ENCODE measurements at places on chromosomes 5 and 9.

GRCh38 chr5:159451197-159452052, 121.1 kb upstream of the IL12B start:
- no peak for DNase-seq

DNA sequence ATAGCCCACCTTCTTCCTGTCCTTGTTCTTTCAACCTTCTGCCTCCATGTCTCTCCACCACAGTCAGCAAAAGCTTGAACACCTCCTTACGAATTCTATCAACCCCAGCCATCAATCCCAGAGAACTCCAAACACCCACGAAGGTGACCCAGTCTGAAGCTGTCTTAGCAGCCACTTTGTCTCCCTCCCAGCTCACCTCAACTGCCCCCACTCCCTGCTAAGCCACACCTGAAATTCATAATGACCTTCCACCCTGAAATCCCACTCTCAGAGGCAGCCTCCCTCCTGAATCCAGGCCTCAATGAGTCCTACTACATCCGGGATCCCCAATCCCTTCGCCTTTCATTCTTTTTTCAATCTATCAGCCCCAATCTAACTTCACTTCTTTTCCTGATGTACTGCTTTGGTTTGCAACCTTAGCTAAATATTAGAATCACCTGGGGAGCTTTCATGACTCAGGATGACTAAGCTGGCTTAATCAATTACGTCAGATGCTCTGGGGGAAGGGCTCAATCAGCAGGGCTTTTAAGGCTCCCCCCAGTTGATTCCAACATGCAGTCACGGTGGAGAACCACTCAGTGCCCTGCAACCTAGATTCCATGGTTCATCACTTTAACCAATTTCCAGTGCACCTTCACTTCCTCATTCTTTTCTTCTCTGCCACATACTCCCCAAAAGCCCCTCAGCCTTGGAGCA, 32.2 kb downstream of the BHMT start:
- DNase-seq, result no peak

- DNase-seq, result no peak
These were observed 60.7 kb downstream of the COL27A1 start for GRCh38 chr9:114216081-114216480.

DNA sequence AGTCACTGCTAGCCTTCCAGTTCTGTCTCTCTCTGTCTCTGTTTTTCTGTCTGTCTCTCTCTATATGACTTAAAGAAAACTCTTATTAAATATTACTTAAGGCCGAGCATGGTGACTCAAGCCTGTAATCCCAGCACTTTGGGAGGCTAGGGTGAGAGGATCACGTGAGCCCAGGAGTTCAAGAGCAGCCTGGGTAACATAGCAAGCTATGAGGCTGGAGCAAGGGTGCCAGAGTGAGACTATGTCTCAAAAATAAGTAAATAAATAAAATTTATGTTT, 1.7 kb upstream of the GBGT1 start:
- DNase-seq, result no peak

DNA sequence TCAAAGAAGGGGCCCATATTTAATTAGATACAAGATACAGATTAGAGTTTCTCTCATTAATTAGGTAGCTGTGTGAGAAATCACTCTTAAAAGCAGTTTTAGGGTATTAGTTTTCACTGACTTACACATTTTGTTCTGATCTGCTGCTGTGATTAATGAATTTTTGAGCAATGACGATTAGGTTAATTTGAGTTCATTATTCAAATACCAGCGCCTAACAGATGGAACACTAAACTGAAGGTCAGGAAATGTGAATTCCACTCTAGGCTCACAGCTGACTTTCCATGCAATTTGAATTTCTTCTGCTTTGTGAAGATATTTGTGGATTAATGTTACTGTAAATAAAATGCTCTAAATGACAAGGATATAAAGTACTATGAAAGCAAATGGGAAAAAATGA, 380.6 kb downstream of the ADGRV1 start:
- DNase-seq, result no peak

- no peak for DNase-seq
These were observed 51.9 kb downstream of the LMX1B start for GRCh38 chr9:126665644-126666035.

DNA sequence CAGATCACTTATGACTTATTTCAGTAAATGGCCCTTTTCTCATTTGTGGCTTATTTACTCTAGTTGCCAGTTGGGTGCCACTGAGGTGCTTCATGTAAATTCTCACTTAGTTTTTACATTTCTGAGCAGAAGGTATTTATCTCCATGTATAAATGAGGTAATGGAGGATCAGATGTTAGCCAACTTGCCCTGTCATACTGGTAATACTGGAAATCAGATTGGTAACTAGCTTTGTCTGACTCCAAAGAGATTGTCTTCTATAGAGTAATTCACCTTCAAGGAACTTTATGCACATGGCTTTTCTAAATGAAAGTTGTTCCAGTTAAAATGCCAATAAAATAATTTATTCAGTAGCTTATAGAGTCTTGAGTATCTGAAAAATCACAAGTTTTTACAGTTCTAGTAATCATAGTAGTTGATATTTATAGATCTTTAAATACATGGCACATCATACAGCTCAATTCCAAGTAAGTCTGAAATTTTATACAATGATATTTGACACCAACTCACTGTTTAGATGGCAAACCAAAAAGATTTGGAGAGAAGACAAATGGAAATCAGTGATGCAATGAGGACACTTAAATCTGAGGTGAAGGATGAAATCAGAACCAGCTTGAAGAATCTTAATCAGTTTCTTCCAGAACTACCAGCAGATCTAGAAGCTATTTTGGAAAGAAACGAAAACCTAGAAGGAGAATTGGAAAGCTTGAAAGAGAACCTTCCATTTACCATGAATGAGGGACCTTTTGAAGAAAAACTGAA, 28.8 kb downstream of the RAB14 start:
- no peak for DNase-seq

- DNase-seq, result no peak
These were observed 26.1 kb upstream of the LARP1 start for GRCh38 chr5:154728939-154729588.

DNA sequence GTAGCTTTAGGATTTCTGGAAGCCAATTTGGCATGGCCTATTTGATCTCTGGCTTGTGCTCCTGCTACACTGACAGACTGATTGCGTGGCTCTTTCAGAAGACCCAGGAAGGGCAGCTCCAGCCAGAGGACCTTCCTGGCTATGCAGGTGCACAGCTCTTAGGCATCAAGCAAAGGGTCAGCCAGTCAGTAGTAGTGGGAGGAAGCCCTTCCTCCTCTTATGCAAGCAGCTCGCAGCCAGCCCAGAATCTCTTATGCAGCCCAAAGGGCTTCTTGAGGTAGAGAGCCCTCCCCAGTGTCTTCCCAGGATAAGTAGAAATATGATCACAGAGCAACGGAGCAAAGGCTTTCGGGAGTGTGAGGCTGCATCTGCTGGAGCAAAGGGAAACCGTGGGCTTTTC, 43.2 kb downstream of the SLC36A1 start:
- DNase-seq, result no peak

- no peak for DNase-seq
These were observed 227.0 kb downstream of the ZNF608 start for GRCh38 chr5:124519396-124519795.

DNA sequence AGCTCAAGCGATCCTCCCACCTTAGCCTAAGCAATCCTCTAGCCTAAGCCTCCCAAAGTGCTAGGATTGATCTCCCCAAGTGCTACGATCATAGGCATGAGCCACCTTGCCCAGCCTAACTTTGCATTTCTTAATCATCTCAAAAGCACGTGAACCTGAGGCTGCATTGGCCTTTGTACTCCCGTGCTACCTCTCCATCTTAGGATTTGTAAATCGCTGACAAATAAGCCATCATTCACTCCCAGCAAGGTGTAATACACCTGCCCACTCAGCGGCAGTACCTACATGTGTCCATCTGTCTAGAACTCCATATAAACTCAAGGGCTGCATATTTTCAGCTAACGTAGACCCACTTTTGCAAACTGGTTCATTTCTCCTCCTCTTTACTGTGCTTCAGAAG, 2.8 kb downstream of the ANKH start:
- DNase-seq, result no peak

DNA sequence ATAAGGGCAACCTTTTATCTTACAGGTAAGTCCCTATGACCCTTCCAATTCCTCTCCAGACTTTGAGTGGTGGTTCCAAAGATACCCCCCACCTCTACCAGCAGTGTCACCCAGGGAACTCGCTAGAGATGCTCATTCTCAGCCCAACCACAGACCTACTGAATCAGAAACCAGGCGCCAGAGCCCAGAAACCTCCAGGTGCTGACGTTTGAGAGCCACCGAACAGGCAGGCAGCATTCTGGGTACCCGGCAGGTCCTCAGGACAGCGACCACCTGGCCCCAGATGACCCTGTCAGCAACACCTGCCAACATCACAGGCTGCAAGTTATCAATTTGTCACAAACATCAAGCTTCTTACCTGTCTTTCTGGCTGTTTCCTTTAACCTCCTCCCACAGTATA, 19.5 kb downstream of the RAPGEF1 start:
- no peak for DNase-seq

DNA sequence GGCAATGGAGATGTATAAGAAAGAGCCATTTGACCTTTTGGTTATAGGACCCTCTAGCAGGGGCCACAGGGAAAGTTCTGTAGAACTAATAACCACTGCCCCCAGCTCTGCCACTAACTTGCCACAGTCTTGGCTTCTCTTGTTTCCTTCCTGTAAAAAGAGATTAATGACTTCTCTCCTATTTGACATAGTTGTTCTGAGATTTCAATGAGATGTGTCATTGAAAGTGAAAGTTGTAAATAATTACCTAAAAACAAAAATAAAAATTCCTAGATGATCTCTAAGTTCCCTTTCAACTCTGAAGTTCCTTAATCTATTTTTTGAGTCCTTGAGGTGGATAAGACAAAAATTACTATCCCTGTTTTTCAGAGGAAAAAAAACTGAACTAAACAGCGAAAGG, 1.4 kb upstream of the KIF12 start:
- no peak for DNase-seq

DNA sequence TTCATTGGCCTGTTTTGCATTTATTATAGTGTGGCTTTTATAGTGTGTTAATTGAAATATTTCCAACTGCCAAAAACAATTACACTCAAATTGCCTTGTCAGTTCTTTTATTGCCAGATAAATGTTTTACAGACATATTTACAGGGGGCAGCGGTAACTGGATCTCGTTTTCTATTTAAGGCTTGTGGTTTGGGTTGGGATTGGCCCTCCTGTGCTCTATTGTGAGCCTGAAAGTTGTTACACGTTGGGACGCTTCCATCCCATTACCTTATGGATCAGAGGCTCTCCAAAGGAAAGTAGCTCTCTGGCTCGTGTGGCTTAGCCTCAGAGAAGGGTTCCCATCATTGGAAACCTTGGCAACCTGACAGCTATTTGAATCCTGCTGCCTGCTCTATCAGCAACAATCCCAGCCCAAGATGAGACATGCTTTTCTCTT, 20.8 kb downstream of the DNAI1 start:
- no peak for DNase-seq

- DNase-seq, result no peak
These were observed 9.4 kb downstream of the SURF4 start for GRCh38 chr9:133366435-133366834.

DNA sequence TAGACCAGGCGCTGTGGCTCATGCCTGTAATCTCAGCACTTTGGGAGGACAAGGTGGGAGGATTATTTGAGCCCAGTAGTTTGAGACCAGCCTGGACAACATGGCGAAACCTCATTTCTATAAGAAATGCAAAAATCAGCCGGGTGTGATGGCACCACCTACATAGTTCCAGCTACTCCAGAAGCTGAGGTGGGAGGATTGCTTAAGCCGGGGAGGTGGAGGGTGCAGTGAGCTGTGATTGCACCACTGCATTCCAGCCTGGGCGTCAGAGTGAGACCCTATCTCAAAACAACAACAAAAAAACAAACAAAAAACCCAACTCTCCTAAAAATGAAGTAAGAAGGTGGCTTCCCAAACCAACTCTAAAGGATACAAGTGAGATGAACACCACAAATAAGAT, 23.0 kb downstream of the IARS1 start:
- no peak for DNase-seq

DNA sequence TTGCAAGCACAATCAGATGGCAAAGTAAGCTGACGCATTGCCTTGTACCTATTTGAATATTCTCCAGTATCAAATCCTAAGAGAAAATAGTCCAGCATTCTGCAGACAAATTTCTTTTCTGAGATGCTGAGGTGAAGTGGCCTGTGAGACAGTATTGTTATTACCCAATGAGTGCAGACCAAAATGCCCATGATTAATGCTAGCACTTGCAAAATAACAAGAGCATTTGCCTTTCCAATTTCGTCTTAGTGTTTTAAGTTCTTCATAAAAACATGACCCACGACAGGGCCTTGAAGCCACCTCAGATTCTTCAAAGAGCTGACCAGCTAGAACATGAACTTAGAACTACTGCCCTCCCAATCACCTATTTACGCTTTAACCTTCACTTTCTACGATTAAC, 2.6 kb upstream of the IQGAP2 start:
- no peak for DNase-seq

DNA sequence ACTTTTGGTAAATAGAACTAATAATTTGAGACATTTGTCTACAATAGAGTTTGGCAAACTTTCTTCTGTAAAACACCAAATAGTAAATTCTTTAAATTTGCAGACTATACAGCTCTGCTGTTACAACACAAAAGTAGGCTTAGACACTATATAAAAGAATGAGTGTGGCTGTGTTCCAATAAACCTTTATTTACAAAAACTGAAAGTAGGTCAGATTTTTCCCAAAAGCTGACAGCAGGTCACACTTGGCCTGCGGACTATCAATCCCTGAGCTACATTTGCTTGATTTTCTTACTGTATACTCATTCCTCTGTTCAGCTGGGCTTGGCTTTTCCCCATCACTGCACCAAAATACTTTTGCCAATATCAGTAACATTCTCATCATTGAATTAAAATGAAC, 189.4 kb downstream of the COMMD10 start:
- no peak for DNase-seq

DNA sequence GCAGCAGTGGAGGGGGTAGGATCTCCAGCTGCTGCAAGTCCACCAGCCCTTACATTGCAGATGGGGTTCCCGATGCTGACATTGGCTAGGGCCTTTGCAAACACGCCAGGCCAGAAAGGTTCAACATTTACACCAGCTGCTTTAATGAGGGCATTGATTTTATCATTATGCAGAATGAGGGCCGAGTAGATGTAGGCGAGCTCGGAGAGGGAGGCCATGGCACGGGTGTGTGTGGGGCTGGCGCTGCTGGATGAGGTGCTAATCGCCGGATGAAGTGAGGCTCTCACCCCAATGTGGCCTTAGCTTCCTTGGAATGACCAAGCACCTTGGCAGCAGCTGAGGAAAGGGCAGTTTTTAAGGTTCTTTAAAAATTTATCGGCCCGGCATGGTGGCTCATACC, 27.4 kb downstream of the PHAX start:
- DNase-seq, result no peak

DNA sequence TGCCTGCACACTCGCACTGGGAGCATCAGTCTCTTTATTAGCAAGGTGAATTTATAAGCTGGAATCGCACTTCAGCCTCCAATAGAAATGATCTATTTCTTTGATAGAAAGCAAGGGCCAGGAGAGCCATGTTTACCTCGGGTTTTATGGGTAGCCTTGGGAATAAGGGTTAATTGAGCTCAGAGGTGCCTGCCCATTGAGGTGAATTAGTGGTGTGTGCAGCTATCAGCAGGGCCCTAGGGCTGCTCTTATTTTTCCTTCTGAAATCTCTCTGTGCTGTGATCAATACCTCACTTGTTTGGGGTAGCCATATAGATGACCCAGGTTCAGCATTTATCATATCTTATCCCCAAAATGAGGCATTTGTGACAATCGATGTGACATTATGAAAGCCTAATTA, 297.8 kb downstream of the EBF1 start:
- DNase-seq, result no peak

GRCh38 chr5:150219142-150219541, 29.3 kb downstream of the SLC6A7 start:
- no peak for DNase-seq
